ENCODE measurements at places on chromosomes 16 and 17. TPM values are rescaled to one million over a fixed set of nuclear protein-coding genes. Genes with fewer than 3 reads are reported as not detected.

Gene PLEKHH3
- polyA plus RNA-seq: 19.9 TPM

Gene CA7
- 0.16 TPM for polyA plus RNA-seq

DNA sequence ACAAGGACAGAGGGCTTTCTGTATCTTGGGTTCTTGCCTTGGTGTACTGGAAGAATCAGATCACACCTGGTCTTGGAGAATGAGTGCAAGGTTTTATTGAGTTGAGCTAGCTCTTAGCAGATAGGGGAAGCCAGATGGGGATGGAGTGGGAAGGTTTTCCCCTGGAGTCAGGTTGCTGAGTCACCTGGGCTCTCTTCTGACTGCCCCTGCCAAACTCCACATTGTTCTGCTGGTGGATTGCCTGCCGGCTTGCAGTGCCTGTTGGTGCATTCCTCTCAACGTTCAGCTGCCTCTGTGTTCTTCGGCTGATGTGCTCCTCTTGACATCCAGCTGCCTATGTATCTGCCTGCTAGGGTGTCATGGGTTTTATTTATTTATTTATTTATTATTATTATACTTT is 1431.1 kb downstream of the CDH8 start:
- DNase-seq: no peak

DNA sequence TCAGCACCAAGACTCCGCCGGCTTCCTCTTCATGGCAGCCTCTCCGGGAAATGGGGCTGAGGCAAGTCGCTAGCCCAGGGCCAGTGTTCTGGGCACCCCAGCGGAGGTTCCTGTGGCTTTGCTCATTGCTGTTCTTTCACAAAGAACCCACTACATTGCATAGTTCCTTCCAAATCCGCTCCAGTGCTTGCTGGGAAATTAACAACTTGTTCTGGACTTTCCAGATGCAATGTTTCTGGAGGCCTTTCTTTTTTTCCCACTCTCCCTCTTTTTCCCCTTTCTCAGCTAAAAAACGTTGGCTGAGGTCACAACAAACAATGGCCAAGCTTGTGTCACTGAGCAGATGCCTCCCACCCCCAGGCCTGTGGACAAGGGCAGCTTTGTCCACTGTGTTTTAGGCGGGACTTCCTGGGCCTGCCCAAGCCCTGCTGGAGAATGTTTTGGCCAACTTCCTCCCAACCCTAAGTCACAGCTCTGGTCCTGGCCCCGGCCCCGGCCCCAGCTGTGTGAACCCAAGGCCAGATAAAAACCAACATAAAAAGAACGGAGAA is 131.5 kb upstream of the RCVRN start:
- DNase-seq: no peak

GRCh38 chr16:75580-76501 is 2.2 kb upstream of the MPG start:
- peak; percentile 46 for DNase-seq

- DNase-seq: peak; percentile 50
Measured at GRCh38 chr16:81778861-81779535, at the start of gene PLCG2. Gene PLCG2, plus strand, starts transcription at chr16:81779291. Its CDS starts 6,699 bp downstream, at chr16:81785990.
